ENCODE measurements at places on chromosomes 12 and 14. TPM values are rescaled to one million over a fixed set of nuclear protein-coding genes. Genes with fewer than 3 reads are reported as not detected.
A peak's percentile ranks its signal among the peaks of the same experiment; 100 is the strongest.

The ACSS3 gene
- total RNA-seq: 27.3 TPM

The INHBC gene
- total RNA-seq: not detected

The CLEC1B gene
- total RNA-seq: not detected

The REM2 gene
- total RNA-seq: 0.25 TPM

The LRRC10 gene
- total RNA-seq: 34.1 TPM

GRCh38 chr12:31590642-31591379 lies at the start of gene DENND5B:
TSS of gene DENND5B (minus strand) at chr12:31591136. CDS start at chr12:31590832, 304 bp downstream.
- peaks cover 8% of the 10 kb centered on the region for H3K27me3 ChIP-seq
- peak; percentile 86 for DNase-seq
- peak within 1 kb of the TSS; percentile 63 for H3K4me3 ChIP-seq
- H3K4me1 ChIP-seq: peaks cover 9% of the 10 kb centered on the region

GRCh38 chr12:71948390-71948789 lies 9.7 kb downstream of the TPH2 start:
- H3K27ac ChIP-seq: no peak overlapping the region
- no peaks in the 10 kb centered on the region for H3K4me1 ChIP-seq

DNA sequence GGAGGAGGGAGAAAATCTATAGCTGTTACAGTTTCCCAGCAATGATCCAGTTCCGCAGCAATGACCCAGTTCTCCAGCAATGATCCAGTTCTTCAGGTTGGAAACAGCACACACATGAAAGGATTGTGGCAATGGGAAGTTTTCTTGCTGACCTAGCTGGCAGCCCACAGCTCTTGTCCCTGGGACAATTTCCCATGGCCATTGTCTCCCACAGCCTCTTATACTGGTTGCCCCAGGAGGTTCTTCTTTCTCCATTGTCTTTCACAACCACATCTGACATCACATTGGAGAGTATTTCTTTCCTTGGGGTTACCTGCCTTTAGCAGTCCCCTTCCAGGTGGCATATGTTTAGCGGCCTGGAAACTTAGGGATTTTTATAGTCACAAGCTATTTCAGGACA lies 209.8 kb upstream of the PLEKHG7 start:
- H3K27me3 ChIP-seq: no peaks in the 10 kb centered on the region
- no peaks in the 10 kb centered on the region for H3K4me1 ChIP-seq
- H3K27ac ChIP-seq: no peak overlapping the region
- no peaks in the 10 kb centered on the region for H3K36me3 ChIP-seq
- DNase-seq: no peak

DNA sequence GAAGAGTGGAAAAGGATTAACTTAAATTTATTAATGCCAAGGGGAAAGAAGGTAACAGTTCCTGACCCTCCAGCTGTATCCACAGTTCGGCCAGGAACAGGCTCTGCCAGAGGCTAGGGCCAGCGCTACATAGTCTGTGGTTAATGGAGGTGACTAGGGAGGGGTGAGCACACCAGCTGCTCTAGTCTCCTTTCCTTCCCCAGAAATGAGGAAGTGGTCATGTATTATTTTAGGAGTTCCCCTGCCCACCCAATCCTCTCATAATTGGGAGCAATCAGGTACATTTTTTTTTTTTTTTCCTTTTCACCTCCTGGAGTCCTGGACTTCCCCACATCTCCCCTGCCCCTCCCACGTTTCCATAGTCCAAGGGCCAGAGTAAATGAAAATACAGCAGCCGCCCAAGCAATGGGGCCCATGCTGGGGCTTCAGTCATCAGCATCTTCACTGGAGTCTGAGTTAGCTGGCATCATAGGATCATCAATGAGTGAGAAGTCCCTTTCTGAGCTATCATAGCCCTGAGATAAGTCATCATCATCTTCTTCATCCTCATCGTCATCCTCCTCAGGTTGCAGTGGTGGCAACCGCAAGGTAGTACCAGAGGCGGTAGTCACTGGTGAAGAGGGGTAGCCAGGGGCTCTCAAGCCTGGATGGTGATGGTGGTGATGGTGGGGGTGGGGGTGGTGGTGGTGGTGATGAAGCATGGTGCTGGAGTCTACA lies 1.5 kb upstream of the SUPT16H start:
- no peak overlapping the region for H3K27ac ChIP-seq
- peaks cover 7% of the 10 kb centered on the region for H3K36me3 ChIP-seq
- peaks cover 22% of the 10 kb centered on the region for H3K4me1 ChIP-seq
- H3K4me3 ChIP-seq: no peak overlapping the region
- DNase-seq: no peak

- no peak for DNase-seq
- no peak overlapping the region for H3K27ac ChIP-seq
- H3K36me3 ChIP-seq: no peaks in the 10 kb centered on the region
- H3K4me3 ChIP-seq: no peak overlapping the region
- H3K27me3 ChIP-seq: no peaks in the 10 kb centered on the region
Observed at GRCh38 chr14:58912287-58912686, 274.5 kb downstream of the DACT1 start.

- no peaks in the 10 kb centered on the region for H3K27me3 ChIP-seq
- DNase-seq: no peak
- H3K36me3 ChIP-seq: no peaks in the 10 kb centered on the region
- no peaks in the 10 kb centered on the region for H3K4me1 ChIP-seq
- H3K27ac ChIP-seq: no peak overlapping the region
Observed at GRCh38 chr12:32089586-32089985, 17.1 kb upstream of the BICD1 start.

DNA sequence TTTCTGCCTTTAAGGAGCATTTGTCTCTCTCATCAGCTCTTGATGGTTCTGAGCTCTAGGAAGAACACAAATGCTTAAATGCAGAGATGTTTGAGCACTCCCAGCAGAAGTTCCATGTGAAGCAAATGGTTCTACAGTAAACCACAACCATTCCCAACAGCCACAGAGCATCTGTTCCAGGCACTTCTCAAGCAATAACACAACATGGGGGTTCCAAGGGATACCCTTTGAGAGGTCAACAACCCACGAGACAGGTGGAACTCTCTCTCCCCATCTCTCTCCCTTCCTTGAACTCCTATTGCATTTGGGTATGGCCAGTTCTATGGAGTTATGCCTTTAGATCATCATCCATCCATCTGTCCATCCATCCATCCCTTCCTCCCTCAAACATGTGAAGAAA lies 5.2 kb upstream of the COL2A1 start:
- H3K4me3 ChIP-seq: no peak overlapping the region
- no peaks in the 10 kb centered on the region for H3K36me3 ChIP-seq
- no peak overlapping the region for H3K27ac ChIP-seq
- peaks cover 9% of the 10 kb centered on the region for H3K4me1 ChIP-seq

DNA sequence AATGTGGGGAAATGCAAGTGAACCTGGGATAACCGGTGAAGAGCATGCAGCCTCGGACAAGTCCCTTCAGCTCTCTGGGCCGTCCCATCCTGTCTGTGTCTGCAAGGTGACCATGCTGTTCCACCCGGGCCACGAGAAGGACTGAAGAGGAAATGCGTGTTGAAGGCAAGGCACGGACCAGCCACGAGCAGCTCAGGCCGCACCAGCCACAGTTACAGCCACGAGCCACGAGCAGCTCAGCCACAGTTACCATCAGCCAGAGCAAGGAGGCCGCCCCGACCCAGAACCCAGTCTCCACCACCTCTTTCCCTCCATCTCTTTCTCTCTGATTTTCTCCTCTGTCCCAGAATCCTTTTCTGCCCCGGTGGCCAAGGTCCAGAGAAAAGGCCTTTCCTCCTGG lies 18.8 kb upstream of the GALNT9 start:
- H3K4me1 ChIP-seq: no peaks in the 10 kb centered on the region
- no peak overlapping the region for H3K27ac ChIP-seq
- no peak overlapping the region for H3K4me3 ChIP-seq
- DNase-seq: no peak
